ENCODE measurements at places on chromosomes 2 and 18.

DNA sequence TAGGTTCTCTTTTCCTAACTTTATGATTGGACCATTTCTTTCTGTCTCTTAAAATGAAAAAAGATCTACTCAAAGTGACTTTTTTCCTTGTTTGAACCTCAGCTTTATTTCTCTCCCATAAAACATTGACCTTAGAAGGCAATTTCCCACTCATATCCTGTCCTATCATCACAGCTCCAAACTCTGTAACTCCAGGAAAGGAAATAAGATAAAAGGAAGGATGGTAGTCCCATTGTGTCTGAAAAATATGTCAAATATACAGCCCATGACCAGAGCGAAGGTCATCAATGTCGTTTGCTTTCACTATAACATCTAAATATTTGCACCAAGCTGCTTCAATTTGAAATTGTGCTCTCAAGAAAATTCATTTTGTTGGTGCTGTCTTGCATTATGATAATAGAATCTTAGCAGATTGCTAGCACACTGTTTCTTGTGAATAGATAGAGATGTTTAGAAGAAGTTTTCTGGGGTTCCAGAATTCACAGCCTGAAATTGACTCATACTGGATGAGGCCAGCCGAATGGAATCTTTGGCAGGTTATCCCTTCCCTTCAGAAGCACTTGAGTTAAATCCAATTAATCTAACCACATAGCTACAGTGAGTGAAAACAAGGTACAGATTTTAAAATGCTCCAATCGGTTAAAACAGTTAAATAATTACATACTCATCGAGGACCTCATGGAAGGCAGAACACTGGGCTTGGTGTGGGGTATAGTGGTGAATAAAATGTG lies 95.1 kb downstream of the CRIM1 start:
- DNase-seq = no peak

GRCh38 chr2:10784719-10785118 lies 27.9 kb downstream of the PDIA6 start:
- DNase-seq = no peak

- no peak for DNase-seq
Observed at GRCh38 chr2:61693744-61694143, 155.6 kb upstream of the XPO1 start.

GRCh38 chr2:238113611-238114010 lies 13.5 kb downstream of the ESPNL start:
- no peak for DNase-seq

DNA sequence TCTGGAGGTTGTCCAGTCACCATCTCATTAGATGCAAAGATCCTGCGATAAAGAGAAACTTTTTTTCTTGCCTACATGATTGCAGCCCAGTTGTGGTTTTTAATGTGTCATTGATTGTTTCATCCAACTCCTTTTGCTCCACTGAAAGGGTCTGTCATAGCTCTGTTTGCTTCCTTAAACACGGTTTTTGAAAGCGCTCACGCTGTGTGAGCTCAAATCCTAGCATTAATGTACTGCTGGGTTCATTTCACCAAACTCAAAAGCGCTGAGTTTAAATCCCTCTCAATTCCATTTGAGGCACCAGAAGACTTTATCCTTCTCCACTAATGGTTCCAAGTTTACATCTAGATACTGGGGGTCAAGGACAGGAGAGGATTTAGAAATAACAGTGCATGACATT lies 53.6 kb downstream of the CDK15 start:
- DNase-seq = no peak

DNA sequence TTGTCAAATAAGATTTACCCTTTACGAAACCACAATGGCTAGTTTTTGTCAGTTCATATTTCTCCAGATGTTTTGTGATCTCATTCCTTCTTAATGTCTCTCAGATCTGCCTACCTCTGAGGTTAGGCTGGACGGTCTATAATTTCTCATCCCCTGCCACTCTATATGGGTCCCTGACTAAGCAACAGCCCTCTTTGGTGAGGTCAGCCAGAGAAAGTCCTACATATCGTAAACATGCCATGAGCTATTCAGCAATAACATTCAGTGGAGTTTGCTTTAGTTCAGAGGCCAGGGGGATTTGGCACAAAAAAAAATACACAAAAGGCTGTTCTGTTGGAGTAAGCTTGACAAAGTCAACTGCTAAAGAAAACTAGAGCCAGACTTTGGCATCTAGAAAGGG lies 192.1 kb upstream of the NCKAP5 start:
- DNase-seq = no peak

- DNase-seq = no peak
Observed at GRCh38 chr2:160288324-160288723, 88.3 kb upstream of the ITGB6 start.

DNA sequence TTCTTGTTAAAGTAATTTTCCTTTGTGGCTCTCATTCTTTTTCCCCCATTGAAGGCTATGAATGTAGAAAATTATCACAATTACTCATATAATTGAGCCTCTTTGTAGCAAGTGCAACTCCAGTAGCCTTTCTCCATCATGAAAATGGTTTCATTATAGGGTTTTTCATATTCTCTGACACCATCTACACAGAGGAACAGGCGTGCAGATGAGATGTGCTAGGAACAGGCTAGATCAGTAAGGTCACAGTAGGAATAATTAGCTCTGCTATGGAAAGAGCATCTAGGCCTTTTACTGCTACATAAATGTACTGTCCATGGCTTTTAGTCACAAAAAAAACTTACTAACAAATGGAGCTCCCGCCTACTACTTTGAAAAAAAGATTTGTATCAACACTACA lies 12.6 kb upstream of the DLX1 start:
- no peak for DNase-seq

- no peak for DNase-seq
Observed at GRCh38 chr2:20972792-20973565, 70.9 kb downstream of the APOB start.

DNA sequence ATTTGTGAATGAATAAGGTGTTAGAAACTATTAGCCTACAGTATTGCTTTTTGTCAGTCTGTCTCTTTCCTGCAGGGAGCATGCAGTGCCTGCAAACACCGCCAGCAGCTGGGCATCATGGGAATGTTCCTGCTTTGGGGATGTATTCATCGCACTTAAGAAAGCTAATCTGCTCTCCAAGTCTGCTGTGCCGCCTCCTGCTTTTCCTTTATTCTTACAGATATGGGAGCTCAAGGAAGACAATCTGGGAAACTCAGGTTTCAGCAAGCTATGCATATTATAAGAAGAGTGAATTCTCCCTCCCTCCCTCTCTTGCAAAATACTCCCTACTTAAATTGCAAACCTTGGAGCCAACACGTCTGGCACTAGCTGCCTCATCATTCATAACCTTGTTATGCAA lies 479.2 kb upstream of the ACVR2A start:
- DNase-seq = no peak

DNA sequence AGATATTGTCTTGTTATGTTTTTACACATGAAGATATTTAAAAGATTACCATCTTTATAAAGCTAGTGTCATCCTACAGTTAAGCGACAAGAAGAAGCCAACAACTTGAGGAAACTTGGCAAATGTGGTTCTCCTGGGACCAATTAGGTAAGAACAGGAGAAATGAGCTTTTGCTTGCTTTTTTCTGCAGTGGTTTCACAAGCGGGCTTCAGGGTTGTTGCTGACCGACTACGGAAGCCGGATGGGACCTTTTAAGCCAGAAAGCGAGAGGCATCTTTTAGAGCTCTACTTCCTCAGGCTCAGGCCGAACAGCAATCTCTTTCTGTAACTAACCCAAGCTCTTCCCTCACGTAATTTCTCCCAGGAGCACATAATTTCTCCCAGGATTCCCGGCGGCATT lies 256.5 kb downstream of the CNTNAP5 start:
- DNase-seq = no peak

DNA sequence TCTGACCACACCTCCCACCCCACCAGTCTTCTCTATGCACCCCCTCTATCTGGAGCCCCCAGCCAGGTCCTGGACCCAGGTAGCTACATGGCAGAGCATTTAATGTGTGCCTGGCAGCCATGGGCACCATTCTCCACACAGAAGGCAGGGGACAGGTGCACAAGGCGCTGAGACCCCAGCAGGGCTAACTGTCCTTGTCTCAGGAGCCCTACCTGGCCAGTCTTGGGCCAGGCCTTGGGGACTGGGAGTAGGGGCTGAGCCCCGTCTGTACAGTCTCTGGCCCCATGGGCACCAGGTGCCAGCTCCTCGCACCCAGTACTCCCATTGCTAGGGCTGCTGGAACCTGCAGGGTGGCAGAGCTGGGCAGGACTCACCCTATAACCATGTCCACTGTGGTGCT lies 2.9 kb downstream of the GNLY start:
- no peak for DNase-seq

- DNase-seq = no peak
Observed at GRCh38 chr2:227395556-227395955, 7.8 kb upstream of the SCYGR1 start.

DNA sequence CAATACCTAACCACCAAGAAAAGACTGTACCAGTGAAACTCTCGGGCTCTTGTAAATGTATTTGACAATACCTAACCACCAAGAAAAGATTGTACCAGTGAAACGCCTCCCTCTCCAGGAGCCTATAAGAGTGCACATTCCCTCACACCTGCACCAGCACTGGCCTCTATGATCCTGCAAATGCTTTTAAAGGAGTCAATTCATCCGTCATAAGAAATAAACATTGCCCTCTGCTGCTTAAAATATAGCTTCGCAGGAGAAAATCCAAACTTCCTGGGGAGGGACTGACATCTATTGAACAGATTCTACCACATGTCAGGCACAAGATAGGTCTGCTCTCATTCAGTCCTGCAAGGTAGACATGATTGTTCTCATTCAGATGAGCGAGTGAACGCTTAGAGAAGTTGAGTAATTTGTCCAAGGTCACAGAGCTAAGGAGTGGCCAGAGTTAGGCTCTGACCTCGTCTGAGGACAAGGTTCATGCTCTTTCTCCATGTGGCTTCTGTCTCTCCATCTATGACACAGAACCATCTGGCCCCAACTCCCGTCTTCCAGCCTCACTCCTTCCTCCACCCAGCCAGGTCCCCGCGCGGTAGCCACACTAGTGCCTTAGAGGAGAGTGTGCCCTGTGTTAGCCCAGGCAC lies 38.7 kb downstream of the MCFD2 start:
- no peak for DNase-seq

DNA sequence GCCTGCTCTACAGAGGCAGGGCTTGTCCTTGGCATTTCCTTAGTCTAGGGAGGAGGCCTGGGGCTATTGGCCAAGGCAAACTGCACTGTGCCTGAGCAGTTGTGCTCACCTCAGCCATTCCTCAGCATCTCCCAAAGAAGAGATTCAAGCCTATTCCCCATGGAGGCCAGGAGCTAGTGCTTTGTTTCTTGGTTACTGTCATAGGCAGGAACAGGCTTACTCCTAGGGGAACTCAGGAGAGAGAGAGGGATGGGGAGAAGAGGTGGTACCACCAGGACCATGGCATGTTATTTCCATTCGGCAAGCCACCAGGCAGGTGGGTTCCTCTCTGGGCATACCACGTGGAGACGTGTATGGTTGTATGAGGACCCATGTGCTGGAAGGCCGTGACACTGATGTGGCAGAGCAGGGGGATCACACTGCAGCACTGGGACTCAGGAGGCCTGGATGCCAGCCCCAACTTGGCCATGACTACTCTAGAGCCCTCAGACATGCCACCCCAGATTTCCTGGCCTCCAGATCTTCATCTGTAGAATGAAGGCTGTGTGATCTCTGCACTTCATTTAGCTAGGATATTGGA lies 233.7 kb downstream of the LOXHD1 start:
- no peak for DNase-seq

Data from CD4-positive, alpha-beta T cell treated with Interleukin-15 for 1 hour (primary cell).